ENCODE measurements at places on chromosomes 6 and 20. TPM values are rescaled to one million over a fixed set of nuclear protein-coding genes. Genes with fewer than 3 reads are reported as not detected.
A peak's percentile ranks its signal among the peaks of the same experiment; 100 is the strongest.

FAM217A gene
- not detected for total RNA-seq

SRSF3 gene
- 180 TPM for total RNA-seq

SCRT2 gene
- total RNA-seq: not detected

MACROD2 gene
- 73.0 TPM for total RNA-seq

PRPH2 gene
- total RNA-seq: 0.68 TPM

CLDN20 gene
- not detected for total RNA-seq

NKX2-2 gene
- not detected for total RNA-seq

TFB1M gene
- 20.6 TPM for total RNA-seq

GGT7 gene
- total RNA-seq: 24.0 TPM

CNR1 gene
- total RNA-seq: 21.1 TPM

WFDC12 gene
- total RNA-seq: 3.9 TPM

DNA sequence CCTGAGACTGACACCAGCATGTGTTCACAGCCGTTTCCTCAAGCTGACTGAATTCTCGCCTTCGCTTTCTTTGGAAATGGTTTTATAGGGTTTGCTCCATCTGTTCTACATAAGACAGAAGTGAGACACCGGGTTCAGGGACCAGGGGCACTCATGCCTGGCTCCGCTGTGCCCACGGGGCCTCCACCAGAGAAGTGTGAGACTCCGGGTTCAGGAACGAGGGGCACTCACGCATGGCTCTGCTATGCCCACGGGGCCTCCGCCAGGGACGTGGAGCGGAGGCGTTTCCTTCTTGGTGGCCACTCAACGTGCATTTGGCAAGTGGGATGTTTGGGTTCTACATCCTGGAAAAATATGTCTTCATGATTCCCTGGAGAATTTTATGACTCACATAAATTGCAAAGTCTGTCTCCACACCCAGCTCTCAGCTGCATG lies 106.6 kb downstream of the RNASET2 start:
- no peak for DNase-seq

DNA sequence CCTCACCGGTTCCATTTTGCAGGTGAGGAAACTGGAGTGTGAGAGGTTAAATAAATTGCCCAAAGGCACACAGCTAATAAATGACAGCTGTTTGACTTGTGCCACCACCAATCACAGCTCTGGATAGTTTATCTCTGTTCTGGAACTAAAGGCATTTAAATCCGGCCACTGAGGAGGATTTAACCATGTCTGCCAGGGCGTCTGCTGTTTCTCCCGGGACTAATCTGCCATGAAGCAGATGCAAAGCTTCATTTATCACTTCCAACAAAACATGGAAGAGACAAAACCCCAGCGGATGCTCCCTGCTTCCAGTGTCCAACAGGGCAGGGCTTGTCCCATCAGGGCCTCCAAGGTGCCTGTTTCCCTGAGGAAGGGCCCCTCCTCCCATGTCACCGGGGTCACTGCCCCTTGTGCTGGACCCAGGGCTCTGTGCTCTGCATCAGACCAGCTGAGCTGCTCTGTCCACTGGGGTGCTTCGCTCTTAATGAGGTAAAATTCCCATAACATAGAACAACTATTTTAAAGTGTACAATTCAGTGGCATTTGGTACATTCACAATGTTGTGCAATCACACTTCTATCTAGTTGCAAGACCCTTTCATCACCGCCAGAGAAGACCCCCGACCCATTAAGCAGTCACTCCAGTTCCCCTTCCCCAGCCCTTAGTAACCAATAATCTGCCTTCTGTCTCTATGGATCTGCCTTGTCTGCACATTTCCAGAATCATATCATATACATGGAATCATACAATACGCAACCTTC lies 244.3 kb downstream of the PTPRT start:
- no peak for DNase-seq

DNA sequence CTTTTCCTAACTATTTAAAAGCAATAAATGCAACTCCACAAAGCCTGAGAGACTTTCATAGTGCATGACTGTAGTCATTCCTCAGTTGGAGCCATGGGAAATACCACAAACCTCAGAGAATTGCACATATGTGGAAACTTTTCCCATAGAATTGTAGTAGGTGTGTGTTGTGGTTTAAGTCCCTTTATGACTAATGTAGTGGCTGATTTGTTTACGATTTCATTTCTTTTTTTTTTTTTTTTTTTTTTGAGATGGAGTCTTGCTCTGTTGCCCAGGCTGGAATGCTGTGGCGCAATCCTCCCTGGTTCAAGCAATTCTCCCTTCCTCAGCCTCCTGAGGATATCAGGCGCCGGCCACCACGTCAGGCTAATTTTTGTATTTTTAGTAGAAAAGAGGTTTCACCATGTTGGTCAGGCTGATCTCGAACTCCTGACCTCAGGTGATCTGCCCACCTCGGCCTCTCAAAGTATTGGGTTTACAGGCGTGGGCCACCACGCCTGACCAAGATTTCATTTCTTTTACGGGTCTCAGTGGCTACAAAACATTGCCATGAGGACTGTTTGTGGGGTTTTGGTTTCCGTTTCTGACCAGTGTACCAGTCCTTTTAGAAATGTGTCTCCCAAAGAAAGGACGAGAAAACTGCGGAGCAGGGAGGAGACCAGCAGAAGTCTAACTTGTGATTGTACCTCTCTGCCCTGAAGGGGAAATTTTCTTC lies 212.1 kb upstream of the MARCKS start:
- DNase-seq: no peak

DNA sequence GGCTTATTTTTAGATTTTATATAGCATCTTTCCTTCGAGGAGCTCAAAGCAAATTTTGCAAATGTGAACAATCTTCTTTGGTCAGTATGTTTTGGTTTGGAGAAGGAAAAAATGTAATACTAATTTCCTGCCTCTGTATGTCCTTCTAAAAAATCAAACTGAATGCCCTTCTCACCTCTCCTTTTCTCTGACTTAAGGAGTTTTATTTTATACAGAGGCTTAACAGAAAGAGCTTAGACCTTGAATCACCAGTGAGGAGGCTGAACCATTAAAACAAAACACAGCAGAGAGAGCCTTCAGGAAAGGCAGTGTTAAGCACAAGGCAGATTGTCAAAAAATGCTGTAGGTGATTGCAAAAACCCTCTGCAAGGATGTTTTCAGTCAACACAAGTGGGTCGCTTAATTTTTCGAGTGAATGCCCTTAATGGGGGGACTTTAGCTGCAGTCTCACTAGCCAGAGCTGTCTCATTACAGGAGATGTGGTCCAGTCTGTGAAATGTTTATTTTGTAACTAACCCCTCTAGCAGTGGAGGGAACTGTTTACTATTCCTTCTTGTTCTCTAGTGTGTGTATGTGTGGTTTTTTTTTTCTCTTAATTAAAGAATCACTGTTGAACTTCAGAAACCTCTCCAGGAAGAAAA lies 481.3 kb upstream of the CITED2 start:
- no peak for DNase-seq

GRCh38 chr20:62027116-62027515 lies 38.6 kb downstream of the TAF4 start:
- no peak for DNase-seq

GRCh38 chr20:44027343-44028002 lies 112.8 kb downstream of the TOX2 start:
- no peak for DNase-seq

- no peak for DNase-seq
Observed at GRCh38 chr20:49349078-49349477, 71.2 kb upstream of the ZNFX1 start.

GRCh38 chr20:50798650-50799049 lies 3.8 kb downstream of the BCAS4 start:
- DNase-seq: no peak

GRCh38 chr20:6164421-6165341 lies 41.9 kb upstream of the FERMT1 start:
- DNase-seq: no peak

- DNase-seq: no peak
Observed at GRCh38 chr6:36676141-36677058, 2.1 kb upstream of the CDKN1A start.

- DNase-seq: peak; percentile 71
Observed at GRCh38 chr6:146543940-146544615, 445 bp downstream of the RAB32 start.

- no peak for DNase-seq
Observed at GRCh38 chr20:57840066-57840465, 130.3 kb upstream of the PMEPA1 start.

- DNase-seq: peak; percentile 39
Observed at GRCh38 chr20:61954276-61955021, 111.2 kb downstream of the TAF4 start.

- no peak for DNase-seq
Observed at GRCh38 chr20:61657721-61658377, 405.8 kb downstream of the CDH4 start.

DNA sequence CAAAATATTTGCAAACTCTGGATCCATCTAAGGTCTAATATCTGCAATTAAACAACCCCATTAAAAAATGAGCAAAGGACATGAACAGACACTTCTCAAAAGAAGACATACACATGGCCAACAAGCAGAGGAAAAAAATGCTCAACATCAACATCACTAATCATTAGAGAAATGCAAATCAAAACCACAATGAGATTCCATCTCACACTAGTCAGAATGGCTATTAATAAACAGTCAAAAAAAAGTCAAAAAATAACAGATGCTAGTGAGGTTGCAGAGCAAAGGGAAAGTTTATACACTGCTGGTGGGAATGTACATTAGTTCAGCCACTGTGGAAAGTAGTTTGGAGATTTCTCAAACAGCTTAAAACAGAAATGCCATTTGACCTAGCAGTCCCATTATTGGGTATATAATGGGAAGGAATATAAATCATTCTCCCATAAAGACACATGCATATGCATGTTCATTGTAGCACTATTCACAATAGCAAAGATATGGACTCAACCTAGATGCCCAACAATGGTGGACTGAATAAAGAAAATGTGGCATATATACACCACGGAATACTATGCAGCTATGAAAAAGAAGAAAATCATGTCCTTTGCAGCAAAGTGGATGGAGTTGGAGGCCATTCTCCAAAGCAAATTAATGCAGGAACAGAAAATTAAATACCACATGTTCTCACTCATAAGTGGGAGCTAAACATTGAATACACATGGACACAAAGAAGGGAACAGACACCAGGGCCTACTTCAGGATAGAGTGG lies 9.1 kb downstream of the ZNFX1 start:
- DNase-seq: no peak

- no peak for DNase-seq
Observed at GRCh38 chr6:133343220-133343619, 102.1 kb downstream of the EYA4 start.
